ENCODE measurements at places on chromosomes 11 and 22. TPM values are rescaled to one million over a fixed set of nuclear protein-coding genes. Genes with fewer than 3 reads are reported as not detected.

RANGAP1 gene
- total RNA-seq, result 57.4 TPM

SLC6A5 gene
- 0.24 TPM for total RNA-seq

C11orf86 gene
- total RNA-seq, result 1.0 TPM

DNA sequence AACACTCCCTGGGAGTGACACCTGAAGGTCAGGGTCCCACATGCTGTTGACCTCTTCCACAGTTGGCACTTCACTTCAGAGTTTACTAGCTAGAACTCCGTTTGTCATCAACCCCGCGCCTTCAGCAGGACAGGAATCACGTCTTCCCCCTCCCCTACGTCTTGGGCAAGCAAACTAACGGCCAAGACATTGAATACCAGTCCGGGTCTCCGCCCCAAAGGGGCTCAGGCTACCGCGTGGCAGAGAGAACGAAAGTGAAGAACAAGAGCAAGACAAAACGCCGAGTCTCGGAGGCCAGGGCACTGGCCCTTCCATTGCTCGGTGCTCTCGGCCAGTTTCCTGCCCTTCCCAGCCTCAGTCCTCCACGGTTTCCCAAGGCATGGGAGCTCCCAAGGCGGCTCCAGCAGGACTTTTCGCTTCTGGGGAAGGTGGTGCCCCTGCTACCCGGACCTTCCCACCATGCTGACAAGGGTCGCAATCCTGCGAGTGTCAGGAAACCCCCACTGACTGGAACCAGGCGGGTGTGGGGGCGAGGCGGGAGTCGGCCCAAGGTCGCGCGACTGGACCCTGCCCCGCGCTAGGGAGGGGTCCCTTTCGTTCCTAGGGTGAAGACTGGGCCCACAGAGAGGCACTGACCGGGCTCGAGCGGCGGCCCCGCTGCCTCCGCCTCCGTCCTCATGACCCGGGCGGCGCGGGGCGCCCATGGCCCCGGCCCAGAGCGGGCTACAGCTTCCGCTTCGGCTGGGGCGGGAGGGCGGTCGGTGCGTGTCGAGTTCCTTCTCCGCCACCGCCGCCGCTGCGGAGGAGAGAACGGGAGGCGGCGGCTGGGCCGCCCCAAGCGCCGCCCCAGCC, at the start of gene GUCD1:
TSS of gene GUCD1 (minus strand) at position 826 of the 852 bp plus-strand sequence. CDS start at position 679, 147 bp downstream.
- ATAC-seq, result no peak

DNA sequence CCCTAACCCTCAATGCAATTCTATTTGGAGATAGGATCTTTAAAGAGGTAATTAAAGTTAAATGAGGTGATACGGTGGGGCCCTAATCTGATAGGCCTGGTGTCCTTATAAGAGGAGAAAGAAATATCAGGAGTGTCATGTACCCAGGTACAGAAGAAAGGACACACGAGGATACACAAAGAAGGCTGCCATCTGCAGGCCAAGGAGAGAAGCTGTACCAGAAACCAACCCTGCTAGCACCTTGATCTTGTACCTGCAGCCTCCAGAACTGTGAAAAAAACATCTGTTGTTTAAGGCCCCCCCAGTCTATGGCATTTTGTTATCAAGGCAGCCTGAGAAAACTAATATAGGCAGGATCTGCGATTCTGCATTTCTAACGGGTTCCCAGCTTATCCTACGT, 44.2 kb downstream of the FBXO7 start:
- no peak for ATAC-seq

- ATAC-seq, result no peak
Observed at GRCh38 chr11:133508468-133508867, 23.8 kb downstream of the OPCML start.

DNA sequence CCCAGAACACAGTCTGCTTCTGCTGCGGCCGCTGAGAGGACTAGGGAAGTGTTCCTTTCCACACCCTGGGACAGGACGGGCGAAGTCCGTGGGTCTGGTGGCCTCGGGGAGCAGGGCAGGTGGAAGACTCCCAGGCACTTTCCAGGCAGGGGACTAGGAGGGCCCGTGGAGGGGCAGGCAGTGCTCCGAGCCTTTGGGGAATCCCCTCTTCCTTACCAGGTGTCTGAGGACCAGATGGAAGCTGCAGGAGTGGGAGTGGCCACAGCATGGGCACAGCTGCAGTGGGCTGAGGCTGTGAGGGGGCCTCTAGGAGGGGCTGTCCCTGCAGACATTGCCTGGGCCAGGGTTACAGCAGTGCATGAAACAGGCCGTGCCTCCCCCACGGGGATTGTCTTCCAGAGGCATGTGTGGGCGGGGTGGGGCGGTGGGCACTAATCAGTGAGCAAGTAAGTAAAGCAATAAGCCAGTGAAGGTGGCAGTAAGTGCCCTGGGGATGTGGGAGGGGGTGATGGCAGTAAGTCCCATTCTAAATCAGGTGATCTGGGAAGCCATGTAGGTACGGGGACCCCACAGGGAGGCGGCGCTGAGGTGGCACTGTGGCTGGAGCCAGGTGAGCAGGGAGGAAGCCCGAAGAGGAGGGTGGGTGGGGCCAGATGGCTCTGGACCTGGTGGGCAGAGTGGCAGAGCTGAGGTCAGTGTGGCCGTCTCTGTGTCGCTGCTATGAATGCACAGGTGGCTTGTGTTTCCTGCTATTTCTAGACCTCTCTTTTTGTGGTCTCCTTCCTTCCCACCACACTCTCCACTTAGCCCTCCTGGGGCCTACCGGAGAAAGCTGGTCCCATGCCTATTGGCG, 66.4 kb downstream of the CTTN start:
- no peak for ATAC-seq

- no peak for ATAC-seq
Observed at GRCh38 chr22:29313576-29314466, 1.7 kb downstream of the RASL10A start.
